Umbilical cord (tissue), 2 donors: ENCODE measurements at places on chromosomes 11 and 22. TPM values are rescaled to one million over a fixed set of nuclear protein-coding genes. Genes with fewer than 3 reads are reported as not detected.
A peak's percentile ranks its signal among the peaks of the same experiment; 100 is the strongest.

GRCh38 chr11:87726506-87726905 lies 448.7 kb downstream of the RAB38 start:
- no peak for DNase-seq

DNA sequence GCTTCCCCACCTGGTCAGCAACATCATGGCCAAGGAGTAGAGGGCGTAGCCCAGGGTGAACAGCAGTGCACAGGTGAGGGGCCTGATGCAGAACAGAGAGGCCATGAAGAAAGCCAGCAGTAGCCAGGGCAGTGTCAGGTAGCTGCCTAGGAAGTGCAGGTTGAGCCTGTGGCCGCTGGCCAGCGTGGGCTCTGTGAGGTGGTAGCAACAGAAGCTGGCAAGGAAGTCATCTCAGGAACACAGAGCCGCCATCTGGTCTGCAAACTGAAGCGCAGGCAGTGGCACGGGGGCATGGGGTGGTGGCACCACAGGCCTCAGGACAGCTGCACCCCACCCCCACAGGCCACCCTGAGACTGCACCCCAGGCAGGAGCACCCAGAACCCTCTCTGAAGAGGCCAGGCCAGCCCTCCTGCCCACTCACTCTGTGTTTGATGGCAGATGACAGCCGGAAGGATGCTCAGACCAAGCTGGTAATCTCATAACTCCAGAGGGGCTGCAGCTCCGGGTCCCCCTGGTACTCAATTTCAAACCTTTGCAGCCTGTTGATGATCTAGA lies 95.3 kb downstream of the MED15 start:
- DNase-seq, result no peak

GRCh38 chr22:38413085-38414008 lies 41.7 kb downstream of the KCNJ4 start:
- DNase-seq, result peak; percentile 22

GRCh38 chr11:14409891-14410290 lies 50.9 kb upstream of the RRAS2 start:
- no peak for DNase-seq

DNA sequence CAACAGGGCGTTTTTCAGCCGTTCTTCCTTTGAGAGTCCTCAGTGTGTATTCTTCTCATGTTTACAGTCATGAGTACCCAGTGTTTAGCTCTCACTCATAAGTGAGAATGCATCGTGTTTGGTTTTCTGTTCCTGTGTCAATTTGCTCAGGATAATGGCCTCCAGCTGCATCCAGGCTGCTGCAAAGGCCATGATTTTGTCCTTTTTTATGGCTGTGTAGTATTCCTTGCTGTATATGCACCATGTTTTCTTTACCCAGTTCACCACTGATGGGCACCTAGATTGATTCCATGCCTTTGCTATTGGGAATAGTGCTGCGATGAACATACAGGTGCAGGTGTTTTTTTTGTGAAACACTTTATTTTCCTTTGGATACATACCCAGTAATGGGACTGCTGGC lies 23.5 kb downstream of the B3GAT1 start:
- DNase-seq, result no peak

GRCh38 chr22:19062139-19062942 lies 59.9 kb downstream of the DGCR2 start:
- DNase-seq, result no peak

DNA sequence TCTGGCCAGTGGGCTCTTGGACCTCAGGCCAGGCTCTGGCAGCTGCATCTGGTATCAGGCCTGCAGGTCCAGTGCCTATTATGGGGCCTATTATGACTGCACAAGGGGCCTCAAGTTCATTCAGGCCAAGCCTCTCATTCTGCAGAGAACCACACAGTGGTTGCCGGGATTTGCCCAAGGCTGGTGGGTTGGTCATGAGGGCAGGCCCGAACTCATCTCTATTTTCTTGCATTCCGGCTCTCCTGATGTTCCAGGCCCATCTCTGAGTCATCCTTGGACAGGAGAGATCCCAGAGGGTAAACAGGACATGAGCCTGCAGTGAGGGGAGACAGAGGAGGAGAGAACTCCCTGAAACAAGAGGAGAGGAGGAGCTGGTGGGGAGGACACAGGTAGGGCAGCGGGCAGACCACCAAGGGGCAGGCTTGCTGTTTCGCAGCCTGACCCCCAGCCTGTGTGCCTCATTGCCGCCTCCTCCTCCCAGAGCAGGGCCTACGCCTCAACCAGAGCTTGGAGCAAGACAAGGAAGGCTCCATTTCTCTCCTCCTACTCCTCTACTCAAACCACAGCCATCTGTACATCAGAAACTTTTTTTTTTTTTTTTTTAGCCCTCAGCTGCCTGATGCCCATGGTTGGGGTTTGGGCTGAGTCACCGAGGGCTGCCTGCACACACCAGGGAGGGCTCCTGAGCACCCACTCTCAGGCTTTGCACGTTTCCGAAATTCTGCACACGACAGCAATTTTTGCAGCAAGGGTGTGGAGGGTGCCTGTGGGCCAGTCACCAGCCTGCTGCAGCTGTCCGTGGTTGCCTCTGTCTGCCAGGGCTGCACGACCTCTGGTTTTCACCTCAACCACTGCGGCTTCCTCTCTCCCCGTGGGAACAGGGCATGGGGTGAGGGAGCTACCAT lies 12.7 kb upstream of the TREH start:
- DNase-seq, result peak; percentile 60

DNA sequence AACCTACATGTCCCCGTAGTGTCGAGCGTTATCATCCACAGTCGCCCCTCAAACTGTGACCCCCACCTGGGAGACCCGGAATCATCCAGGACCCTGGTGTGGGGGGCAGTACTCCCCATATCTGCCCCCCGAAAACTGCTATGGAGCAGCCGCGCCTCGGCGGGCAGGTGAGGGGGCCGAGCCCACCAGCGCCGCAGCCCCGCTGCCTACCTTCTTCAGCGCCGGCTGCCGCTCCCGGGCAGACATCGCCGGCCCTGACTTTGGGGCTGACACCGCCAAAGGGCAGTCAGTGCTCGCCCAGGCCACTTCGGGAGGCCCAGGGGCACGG lies 825 bp downstream of the ARHGAP20 start:
- peak; percentile 9 for DNase-seq

- no peak for DNase-seq
Measured at GRCh38 chr11:16440136-16440535, 83.8 kb upstream of the SOX6 start.

DNA sequence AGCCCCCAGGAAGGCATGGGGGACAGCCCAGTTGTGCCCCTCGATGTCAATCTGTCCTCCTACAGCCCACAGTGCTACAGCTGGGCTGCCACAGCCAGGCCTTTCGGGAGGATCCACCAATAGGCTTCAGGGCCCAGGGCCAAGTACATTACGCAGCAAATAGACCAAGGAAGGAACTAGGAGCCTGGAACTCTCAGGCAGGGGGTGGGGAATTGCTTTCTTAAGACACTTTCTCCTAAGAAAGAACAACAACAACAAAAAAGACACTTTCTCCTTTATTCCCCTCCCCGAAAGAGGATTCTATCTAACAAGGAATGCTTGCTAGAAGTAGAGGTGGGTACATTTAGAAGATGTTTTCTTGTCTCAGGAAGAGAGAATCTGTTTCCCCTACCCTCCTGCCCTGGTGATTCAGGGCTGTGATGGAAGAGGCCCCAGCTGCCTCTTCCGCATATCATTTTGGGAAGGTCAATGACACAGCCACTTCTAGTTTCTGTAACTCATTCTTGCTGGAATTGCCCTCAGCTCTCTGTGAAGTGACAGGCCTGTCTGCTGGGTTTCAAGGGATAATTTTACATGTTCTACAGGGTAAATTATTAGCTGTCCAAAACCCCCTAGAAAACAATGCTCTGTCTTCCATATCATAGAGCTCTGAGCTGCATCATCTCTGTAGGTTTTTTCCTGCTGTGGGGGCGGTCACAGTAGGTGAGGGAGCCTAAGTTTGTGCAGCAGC lies 6.0 kb upstream of the MALAT1 start:
- peak; percentile 96 for DNase-seq

GRCh38 chr11:134759274-134759673 lies 347.2 kb upstream of the B3GAT1 start:
- DNase-seq, result no peak

- DNase-seq, result no peak
Measured at GRCh38 chr22:30158744-30159500, 78.7 kb downstream of the HORMAD2 start.

DNA sequence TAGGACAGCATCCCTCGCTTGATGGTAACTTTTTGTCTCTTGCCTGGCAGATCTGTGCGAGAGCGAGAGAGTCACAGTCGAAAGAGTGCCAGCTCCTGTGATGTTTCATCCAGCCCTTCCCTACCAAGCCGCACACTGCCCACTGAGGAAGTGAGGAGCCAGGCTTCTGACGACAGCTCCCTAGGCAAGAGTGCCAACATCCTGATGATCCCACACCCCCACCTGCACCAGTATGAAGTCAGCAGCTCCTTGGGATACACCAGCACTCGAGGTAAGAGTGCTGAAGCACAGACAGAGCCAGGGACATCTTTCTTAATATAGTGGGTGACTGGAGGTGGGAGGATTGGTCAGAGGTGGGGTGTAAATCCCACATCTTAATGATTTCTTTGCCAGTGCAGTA lies 61.1 kb downstream of the DEPDC5 start:
- DNase-seq, result no peak

Gene MAPK8IP2
- 0.72 TPM for total RNA-seq
